ENCODE measurements at places on chromosomes 5 and 9.

DNA sequence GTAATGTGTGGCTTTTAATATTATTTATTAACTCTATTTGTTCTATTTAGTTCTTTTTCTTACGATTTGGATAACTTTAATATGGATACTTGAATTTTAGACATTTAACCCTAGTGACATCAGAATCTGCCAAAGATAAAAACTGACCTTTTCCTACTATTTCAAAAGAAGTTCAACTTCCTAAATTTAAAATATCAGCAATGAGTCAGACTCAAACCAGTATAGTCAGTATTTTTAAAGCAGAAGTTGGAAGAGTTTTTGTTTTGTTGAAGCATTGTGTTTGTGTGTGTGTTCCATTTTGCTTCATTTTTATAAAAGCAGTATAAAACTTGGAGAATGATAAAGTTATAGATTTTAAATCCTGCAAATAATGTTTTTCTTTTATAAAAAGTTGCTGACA is 251.8 kb upstream of the RASA1 start:
- no peak for DNase-seq

GRCh38 chr5:124124711-124125229 is 612.8 kb downstream of the CSNK1G3 start:
- peak; percentile 57 for DNase-seq

DNA sequence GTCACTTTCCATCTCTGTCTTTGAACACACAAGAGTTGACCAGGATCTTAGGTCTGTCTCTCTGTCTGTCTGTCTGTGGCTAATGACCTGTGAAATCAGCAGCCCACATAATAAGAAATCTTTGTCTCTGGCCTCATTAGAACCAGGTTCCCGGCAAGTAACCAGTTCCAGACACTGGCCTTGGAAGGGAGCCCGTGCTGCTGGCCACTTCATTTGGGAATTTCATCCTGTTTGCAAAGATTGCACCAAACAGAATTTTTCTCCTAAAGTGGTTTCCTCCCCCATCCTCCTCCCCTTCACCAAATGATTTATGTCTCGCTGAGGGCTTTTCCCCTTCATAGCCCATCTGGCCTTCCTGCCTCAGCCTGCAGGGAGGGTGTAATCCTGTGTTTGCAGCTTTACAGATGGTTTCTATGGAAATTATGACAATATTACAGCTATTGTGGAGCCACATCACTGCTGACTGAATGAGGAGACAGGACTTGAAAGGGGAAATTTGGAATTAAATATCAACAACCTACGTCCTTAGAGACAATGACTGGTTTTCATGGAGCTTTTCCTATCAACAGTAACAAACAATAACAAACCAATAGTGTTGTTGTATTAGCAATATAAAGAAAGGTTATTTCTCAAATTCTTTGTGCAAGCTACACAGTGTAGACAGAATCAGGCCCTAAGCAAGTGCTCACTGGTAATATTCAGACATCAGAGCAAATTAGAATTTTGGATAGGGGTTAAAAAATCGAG is 25.7 kb downstream of the DPYSL3 start:
- DNase-seq = no peak

DNA sequence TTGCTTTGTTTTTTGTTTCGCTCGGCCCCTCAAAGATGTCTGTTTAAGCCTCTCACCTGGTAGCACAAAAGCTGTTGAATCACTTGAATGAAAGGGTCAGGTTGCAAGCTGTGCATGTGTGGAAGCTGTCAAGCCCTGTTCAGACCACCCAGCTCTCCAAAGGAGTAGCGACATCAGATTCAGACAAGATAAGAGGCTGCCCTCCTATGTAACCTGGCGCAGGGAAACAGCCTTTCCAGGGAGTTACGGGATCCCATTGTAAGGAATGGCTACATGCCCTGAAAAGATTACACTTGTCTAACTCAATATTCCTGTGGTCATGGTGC is 2.9 kb downstream of the FREM1 start:
- DNase-seq = peak; percentile 60

- no peak for DNase-seq
Observed at GRCh38 chr9:126336736-126337325, 10.2 kb downstream of the MVB12B start.

DNA sequence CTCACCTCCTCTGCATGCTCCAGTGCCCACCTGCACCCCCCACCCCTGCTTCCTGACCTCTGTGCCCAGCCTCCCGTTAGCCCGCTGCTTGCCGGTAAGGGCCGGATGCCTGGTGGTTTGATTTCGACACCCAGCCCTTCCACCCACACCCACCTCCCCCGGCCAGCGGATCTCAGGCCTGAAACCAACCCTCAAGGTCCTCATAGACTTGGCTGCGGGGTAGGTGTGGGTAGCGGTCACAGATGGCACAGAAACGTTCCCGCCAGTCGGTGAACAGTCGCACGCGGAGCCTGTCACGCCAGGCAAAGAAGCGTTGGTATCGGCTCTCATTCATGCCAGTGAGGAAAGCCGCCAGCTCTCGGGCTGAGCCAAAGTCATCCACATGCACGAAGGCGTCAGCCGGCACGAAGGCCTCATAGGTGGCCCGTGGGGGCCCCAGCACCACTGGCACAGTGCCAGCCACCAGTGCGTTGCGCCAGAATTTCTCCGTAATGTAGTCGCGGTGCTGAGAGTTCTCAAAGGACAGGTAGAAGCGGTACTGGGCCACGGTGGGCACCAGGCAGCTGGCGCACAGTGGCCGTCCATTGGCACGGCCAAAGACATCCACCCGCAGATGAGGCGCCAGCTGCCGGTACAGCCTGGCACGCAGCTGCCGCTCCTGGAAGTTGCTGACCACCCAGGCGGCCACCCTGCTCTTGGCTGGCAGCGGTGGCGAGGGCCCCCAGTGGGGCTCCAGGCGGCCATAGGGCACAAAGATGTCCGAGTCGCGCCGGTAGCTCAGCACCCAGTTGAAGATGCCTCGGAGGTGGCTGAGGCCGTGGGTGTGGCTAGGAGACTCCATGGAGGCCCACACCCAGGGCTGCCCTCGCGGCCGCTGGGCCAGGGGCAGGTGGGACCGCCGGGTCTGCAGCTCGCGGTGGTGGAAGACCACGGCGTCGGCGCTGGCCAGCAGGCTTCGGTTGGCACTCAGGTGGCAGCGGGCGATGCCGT is 1.1 kb downstream of the FUT7 start:
- peak; percentile 52 for DNase-seq

GRCh38 chr5:69493396-69494133 is 975 bp downstream of the OCLN start:
- peak; percentile 23 for DNase-seq

Data from cerebellar cortex (tissue), 1 donor.